ENCODE measurements at places on chromosomes 4 and X.

DNA sequence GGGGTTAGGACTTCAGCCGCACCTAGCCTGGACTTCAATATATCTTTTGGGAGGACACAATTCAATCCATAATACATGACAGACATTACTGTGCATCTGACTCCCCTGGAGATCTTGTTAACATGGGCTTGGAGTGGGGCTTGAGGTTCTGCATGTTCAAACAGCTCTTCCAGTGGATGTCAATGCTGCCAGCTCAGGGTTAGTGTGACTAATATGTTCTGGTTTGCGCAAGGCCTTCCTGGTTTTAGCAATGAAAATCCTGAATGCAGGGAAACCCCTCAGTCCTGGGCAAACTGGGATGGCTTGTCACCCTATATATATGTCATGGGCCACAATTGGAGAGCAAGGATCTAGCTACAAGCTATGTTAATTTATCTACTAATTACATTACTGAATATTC, 2.7 kb upstream of the TSPAN7 start:
- DNase-seq: no peak

DNA sequence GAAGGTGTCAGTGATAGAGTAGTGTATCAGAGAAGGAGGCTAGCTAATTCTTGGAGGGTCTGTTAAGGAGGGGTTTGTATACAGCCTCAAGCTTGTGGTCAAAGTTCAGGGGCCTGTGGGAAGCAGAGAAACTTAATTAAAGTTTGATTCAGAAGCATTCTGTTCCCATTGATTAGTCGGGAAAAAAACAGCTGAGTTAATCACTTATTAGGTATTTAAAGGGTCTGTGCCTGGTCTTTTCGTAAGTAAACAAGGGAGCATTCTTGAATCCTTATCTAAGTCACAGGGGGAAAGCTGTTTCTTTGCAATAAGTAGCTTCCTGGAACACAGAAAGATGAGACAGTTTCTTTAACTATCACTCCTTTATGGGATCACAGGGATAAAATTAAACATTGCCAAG, 492.1 kb downstream of the PCDH10 start:
- DNase-seq: no peak

DNA sequence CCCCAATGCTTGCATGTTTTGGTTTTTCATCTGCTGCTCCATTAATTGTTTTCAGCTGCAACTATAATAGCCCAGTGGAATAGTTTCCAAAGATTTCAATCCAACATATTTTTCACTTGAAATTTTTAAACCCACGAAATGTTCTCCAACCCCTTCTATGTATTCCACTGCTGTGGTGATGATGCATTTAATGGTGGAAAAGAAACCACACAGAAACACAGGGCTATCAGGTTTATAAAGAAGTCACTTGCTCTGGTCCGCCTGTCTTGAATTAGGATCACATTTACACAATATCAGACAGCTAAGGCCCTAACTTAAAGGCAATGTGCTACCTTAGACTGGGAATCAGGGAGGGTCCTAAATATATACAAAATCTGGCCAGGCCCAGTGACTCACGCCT, 35.0 kb downstream of the OPHN1 start:
- no peak for DNase-seq

DNA sequence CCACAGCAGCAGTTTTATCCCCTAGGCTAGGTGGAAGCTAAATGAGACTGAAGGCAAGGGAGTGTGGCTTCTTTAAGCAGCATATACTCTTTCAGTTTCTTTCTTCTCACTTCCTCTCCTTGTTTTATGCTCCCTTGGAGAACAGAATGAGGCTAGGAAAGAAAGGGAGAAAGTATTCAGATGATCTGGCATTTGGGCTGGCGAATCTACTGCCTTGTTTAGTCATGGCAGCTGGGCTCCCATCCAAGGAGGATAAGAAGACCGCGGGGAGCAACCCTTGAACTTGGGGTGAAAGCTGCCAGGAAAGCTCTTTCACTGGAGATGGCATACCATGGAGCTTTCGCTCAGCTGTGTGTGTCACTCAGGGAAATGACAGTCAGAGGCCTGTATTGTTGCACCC, 72.1 kb downstream of the ARHGEF38 start:
- no peak for DNase-seq

- no peak for DNase-seq
These were observed 72.8 kb downstream of the IRF2 start for GRCh38 chr4:184401397-184402171.

DNA sequence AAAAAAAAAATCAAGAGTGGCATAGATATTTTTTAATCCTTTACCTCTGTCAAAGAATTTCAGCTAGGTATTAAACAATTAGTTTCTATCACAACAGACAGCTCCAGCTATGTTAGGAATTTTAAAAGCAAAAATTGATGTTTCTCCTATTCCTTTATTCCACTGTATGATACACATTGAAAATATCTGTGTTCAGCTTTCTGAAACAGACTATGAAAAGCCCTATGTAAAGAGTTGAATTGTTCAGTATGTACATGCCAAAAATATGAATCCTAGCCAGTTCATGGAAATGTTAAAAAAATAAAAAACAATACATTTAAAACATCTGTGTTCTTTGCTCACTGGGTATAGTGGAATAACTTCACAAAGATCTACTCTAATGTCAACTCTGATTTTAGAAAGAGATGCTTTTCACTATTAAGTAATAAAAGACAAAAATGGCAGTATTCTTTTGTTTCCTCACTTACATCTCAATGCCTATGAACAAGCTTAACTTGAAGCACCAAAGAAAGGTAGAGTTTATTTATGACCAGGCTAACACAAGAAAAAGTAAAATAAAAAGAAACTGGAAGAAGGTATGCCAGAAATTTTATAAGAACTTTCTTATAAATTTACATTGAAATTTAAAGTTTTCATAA, 32.1 kb downstream of the FBXW7 start:
- DNase-seq: no peak

- no peak for DNase-seq
These were observed 25.6 kb downstream of the SLC16A2 start for GRCh38 chrX:74446876-74447275.

DNA sequence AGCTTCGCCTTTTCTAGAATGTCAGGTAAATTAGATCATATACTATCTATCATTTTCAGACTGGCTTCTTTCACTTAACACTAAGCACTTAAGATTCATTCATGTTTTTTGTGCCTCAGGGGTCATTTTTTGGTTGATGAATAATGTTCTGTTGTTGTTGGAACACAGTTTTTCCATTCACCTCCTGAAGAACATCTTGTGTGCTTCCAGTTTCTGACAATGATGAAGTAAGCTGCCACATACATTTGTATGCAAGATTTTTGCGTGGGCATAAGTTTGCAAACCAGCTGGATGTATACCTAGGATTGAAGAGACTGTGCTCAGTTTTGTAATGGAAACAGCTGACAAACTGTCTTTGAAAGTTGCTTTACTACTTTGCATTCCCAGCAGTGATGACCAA, 37.6 kb downstream of the MAGEA9 start:
- no peak for DNase-seq

GRCh38 chr4:32334759-32335158, 1614.6 kb downstream of the PCDH7 start:
- no peak for DNase-seq

DNA sequence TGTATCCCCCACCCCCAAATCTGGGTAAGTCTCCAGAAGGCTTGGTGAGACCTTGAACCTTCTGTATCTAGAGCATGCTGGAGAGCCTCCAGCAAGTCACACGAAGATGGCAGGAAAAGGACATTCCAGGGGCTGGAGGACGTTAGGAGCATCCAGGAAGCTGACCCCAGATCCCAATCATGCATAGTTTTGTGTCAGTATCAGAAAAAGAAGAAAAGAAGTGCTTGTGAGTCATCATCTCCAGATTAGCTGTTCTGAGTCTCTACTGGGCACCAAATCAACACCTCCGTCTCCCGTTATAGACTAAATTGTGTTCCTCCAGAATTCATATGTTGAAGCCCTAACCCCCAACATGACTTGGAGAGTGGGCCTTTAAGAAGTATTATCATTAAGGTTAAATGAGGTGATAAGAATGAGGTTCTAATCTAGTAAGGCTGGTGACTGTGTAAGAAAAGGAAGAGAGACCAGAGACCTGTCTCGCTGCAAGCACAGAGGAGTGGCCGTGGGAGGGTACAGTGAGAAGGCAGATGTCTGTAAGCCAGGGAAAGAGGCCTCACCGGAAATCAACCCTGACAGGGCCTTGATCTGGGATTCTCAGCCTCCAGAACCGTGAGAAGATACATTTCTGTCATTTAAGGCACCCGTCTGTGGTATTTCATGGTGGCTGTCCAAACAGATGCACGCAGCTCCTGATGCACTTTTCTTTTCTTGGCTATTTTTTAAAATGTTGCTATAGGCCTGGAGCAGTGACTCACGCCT, 38.1 kb upstream of the CLDN24 start:
- DNase-seq: no peak
